CD8-positive, alpha-beta memory T cell (primary cell): ENCODE measurements at places on chromosomes 7 and 10.

- DNase-seq = no peak
Measured at GRCh38 chr7:26658389-26659084, 205.9 kb downstream of the SKAP2 start.

GRCh38 chr10:114709984-114710383 lies 51.9 kb upstream of the ABLIM1 start:
- DNase-seq = no peak

- DNase-seq = no peak
Measured at GRCh38 chr10:103845972-103846371, 9.4 kb downstream of the SH3PXD2A start.

GRCh38 chr7:142873281-142873784 lies 12.2 kb downstream of the TRPV6 start:
- DNase-seq = no peak

GRCh38 chr7:40694026-40694809 lies 559.4 kb downstream of the SUGCT start:
- DNase-seq = no peak

GRCh38 chr10:127242914-127243313 lies 46.5 kb upstream of the INSYN2A start:
- no peak for DNase-seq
